ENCODE measurements at places on chromosomes 4 and X.

- DNase-seq, result peak; percentile 38
Measured at GRCh38 chr4:157992038-157992705, 180.7 kb downstream of the GASK1B start.

GRCh38 chr4:188175288-188175687 is 36.0 kb downstream of the TRIML1 start:
- no peak for DNase-seq

DNA sequence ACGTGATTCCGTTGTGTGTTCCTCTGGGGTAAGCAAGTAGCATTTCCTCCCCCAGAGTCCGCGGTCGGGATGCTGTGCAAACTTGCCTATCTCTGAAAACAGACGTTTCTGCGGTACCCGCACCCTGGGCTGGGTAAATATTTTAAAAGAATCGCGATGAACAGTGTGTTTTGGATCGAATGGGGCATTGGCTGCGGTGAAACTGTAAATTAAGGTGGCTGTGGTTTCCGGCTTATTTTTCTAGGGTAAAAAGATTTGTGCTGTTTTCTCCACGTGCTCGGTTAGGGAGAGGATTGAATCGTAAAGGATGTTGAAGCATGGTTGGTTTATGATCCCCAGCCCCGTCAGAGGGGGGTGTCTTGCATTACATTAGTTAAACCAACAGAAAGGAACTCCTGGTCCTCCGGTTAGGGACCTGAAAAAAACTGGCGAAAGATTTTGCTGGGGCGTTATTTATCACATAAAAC is 1.2 kb downstream of the HHIP start:
- peak; percentile 49 for DNase-seq

DNA sequence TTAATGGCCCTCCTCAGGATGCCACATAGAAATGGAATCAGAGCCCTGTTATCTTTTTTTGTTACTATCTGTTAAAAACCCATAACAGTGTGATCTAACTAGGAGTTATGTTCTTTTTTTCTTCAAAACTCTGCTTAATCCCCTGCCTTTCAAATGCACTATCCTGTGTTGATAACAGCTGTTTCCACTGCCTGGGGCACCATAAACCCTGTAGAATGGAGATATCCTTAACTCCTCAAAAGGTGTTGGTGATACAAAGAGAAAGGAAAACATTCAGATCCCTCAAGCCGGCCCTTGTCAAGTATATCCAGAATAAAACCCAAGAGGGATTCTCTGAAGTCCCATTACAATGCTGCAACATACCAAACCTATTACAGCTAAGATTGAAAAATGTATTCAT is 108.6 kb downstream of the ACTRT1 start:
- no peak for DNase-seq

GRCh38 chr4:112956484-112956896 is 93.0 kb upstream of the ANK2 start:
- DNase-seq, result no peak

DNA sequence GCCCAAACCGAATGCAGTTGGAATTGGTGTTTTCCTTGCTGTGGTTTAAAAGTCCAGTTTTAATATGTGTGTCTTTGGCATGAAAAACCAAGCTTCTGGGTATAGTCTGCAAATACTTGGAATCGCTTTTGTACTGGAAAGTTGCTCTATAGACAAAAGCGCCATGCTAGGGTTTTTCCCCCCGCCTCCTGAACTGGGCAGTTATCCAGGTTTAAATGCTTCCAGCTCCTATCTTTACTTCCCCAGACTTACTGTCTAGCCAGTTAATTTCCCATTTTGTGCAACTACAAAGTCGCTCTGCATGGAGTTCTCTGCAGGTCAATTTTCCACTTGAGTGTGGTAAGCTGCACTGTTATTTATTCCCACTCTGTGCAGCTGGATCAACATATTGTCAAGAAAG is 2.7 kb downstream of the RASL11B start:
- DNase-seq, result no peak

- DNase-seq, result no peak
Measured at GRCh38 chr4:5039800-5040199, 11.5 kb upstream of the STK32B start.

GRCh38 chrX:149161435-149162088 is 343.5 kb downstream of the IDS start:
- DNase-seq, result no peak

- no peak for DNase-seq
Measured at GRCh38 chrX:115499112-115499805, 61.7 kb upstream of the PLS3 start.

- DNase-seq, result peak; percentile 67
Measured at GRCh38 chr4:1763550-1764080, 29.5 kb upstream of the FGFR3 start.

- DNase-seq, result no peak
Measured at GRCh38 chr4:87041141-87041540, 106.3 kb downstream of the AFF1 start.

DNA sequence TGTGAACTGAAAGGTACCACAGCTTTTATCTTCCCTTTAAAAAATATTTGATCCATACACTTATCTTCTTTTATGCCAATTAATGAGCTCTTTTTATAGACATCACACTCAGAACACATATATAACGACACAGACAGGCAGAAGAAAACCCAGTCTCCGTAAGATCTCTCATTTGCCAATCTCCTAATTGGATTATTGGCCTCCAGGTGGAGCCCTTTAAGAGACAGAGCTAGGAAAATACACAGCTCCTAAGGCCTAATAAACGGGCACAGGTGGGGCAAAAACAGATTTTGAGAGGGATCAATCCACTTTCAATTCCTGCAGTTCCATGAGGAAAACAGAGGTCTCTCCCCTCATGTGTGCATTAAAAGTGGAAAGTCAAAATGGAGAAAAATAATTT is 1495.4 kb downstream of the RPA4 start:
- DNase-seq, result no peak

DNA sequence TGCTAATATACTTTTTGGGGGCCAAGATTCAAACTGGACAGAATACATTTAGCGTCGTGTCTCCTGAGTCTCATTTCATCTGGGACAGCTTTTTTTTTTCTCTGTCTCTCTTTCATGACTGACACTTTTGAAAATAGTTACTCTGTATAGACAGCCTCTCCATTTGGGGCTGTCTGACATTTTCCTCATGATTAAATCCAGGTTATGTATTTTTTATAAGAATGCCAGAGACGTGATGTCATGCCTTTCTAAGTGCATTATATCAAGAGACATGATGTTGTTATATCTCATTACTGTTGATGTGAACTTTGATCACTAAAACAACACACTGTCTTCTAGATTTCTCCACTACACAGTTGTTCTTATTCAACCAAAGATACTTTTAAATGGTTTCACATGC is 199.0 kb downstream of the BANK1 start:
- DNase-seq, result no peak

DNA sequence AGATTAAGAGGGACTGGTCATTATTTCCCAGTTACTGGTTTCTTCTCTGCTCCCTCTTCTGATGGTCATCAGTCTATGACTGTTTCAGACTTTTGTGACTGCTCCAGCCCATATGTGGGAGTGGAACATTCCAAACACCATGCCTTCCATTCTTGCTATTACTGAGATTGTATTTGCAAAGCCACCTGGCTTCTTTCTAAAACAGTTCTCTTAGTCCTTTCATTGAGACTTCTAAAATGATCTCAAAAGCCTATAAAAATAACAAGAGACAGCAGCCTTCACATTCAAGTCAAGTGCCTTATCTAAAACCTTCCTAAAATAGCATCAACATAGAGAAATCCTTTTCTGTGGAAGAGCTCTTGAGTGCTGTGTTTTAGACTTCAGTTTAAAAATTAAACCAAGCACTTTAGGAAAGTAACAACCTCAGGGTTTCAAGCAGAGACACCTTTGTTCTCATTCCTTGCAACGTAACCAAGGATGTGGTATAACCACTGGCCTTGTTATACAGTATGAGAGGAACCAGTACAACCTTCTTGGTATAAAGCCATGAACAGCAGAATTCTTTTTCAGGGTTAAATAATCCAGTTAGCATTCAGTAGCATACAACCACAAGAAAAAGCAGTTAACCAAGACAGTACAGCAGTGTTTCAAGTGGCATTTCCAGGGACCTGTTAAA is 97.1 kb downstream of the NFKB1 start:
- no peak for DNase-seq

DNA sequence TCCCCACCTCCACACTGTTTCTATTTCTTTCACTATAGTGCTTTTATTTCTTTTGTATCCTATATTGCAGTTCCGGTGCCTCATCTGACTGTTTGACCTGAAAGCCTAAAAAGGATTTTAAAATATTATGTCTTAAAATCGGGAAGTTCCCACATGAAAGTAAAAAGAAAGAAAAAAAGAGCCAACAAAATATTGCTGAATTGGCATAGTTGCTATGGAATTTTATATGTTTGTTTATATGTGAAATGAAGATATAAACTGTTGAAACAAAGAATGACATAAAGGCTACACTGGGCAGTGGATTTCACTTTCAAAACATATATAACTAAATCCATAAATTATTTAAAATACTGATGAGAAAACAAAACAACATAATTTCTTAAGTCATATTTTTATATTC is 1383.7 kb downstream of the C4orf33 start:
- no peak for DNase-seq

DNA sequence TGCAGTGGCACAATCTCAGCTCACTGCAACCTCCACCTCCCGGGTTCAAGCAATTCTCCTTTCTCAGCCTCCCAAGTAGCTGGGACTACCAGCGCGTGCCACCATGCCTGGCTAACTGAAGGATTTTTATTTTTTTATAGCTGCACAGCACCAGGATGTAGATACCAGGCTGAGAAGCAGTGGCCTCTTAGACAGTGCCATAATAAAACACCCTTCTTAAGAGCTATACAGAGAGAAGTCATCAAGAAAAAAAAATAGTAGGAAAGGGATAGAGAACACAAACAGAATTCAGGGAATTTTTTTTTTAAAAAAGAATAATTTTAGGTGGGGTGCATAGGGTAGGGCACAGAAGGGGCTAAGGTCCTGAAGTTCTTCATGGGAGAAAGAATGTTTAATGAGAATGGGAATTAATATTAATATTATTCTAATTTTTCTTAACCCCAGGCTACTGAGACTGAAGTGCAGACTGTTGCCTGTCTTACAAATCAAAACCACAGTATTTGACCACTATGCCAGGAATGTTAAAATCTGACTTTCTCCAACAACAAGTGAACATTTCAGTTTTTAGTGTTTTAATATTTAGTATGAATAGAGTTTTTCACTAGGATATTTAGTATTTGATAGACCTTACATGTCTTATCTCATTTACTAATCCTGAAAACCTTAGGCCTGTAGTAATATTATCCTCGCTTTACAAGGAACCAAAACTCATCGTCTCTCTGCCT is 146.7 kb downstream of the KCNIP4 start:
- DNase-seq, result no peak

DNA sequence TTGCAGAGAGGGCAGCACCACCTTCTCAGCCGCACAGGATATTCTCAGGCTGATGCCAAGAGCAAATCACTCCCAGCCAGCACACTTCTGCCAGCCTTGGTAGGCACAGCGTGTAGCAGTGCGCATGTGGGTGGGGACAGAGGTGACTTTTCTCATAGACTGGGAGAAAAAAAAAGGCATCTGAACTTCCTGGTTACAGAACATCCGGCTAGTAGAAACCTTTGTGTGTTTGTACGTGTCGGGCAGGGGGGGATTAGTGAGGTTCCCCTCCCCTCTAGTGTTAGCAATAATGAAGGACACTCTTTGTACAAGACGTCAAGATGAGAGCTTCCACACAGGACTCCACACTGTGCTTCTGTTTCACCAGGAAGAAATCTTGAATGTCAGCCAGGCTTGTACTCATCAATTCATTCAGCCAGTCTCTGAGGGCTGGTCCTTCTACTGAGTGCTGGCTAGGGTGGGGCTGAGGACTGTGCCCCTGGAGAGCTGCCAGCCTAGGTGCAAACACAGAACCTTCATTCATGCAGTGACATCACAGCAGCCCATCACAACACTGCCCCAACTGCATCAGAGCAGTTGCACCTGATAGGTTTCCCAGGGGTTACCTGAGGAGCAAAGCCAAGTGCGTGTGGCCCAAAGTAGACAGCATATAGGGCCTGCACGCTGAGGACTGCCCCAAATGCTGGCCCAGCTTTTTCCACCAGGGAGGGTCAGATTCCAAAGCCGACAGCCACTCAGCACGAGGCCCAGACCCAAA is 34.7 kb downstream of the SLC25A5 start:
- DNase-seq, result no peak

DNA sequence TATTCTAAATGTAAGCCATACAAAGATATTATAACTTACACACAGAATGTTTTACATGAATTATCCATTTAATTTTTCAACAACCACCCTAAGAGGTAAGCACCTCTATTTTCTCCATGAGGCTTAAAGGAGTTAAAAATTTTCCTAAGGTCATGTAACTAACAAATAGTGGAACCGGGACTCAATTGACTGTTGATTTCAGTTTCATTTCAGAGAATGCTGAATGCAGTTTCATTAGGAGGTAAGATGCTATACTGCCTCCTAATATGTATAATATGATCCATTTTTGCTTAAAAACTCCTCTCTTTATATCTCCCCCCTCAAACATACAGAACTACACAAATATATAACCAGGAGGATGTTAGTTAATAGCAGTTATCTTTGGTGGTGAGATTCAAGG is 29.1 kb downstream of the PHKA1 start:
- no peak for DNase-seq

GRCh38 chr4:146521541-146522097 is at the start of gene SLC10A7:
Gene SLC10A7, minus strand, starts transcription at chr4:146521940. Its CDS starts 223 bp downstream, at chr4:146521717.
- peak; percentile 87 for DNase-seq

Measured in iPS-NIHi11 (cell line).